ENCODE measurements at places on chromosomes 7 and 10. TPM values are rescaled to one million over a fixed set of nuclear protein-coding genes. Genes with fewer than 3 reads are reported as not detected.

- DNase-seq = no peak
These were observed 10.3 kb upstream of the IFIT1B start for GRCh38 chr10:89367529-89367928.

The GHRHR gene
- total RNA-seq = 7.5 TPM

- DNase-seq = no peak
These were observed 454.4 kb downstream of the HTR7 start for GRCh38 chr10:90403211-90404000.

- DNase-seq = no peak
These were observed 445.1 kb upstream of the ZMIZ1 start for GRCh38 chr10:78623578-78624215.

GRCh38 chr7:4282434-4283223 lies 399.5 kb upstream of the FOXK1 start:
- DNase-seq = no peak

GRCh38 chr7:11313801-11314200 lies 340.1 kb downstream of the PHF14 start:
- no peak for DNase-seq

The CPED1 gene
- total RNA-seq = 1.8 TPM

The SLC26A5 gene
- total RNA-seq = 3.0 TPM

DNA sequence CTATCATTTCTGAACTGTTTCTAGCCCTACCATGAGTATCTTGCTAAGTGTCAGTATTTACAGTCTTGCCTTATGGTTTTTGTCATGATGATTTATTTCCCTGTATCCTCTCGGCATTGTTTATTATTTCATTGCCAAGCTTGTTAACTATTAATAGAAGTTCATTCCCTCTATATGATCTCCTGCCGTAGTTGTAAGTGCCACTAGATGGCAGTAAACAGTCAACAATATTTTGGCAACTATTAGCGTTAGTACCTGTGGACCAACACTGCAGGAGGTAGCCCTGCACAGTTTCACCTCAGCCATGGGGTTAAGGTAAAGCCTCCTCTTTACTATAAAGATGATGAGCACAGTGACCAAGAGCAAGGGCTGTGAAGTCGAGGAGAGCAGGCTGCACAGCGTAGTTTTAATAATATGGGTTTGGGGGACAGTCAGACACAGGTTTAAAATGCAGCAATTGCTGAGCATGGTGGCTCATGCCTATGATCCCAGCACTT lies 26.1 kb upstream of the CCNJ start:
- DNase-seq = peak; percentile 56

DNA sequence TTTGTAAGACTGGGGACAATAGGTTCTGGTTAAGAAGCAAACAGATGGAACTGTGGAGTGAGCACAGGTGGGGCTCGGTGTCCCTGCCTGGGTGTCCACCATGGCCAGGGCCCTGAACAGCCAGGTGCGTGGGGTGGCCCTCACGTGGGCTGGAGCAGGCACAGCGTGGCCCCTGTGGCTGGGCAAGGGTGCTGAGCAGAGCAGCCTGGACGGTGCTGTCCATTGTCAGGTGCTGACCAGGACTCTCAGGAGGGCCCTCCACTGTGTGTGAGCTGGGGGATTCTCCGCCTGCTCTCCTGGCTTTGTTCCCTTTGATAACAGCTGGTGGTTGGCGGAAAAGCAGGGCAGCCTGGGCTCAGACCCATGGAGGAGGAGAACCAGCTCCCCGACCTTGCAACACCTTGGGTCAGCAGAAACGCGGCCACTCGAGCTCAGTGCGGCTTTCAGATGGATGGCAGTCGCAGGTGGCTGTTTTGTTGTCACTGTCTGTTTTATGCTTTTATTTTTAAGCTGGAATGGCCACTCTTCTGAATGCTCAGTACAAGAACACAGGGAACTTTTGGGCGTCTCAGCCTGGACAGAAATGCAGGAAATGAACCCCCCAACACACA lies 273.9 kb upstream of the ADARB2 start:
- DNase-seq = peak; percentile 19
